WTC11 (cell line): ENCODE measurements at places on chromosomes 2 and 18.

DNA sequence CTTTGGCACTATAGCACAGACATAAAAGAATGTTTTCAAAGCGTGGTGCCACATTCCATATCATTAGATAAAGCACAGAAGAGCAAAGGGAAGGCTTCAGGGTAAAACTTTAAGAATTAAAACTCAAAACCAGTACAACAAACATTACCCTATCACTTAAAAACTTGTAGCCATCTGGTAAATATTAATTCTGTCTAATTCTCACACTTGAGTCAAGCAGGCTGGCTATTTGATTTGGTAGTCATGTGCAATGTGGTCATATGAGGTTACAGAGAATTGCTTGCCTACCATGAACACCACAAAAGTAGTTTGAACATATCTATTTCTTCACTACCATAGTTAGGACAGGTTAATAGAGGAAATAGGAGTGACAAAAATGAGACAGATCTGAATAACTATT, 244.9 kb downstream of the IRS1 start:
- DNase-seq, result no peak

- no peak for DNase-seq
These were observed 917 bp upstream of the PRKAG3 start for GRCh38 chr2:218832520-218832919.

DNA sequence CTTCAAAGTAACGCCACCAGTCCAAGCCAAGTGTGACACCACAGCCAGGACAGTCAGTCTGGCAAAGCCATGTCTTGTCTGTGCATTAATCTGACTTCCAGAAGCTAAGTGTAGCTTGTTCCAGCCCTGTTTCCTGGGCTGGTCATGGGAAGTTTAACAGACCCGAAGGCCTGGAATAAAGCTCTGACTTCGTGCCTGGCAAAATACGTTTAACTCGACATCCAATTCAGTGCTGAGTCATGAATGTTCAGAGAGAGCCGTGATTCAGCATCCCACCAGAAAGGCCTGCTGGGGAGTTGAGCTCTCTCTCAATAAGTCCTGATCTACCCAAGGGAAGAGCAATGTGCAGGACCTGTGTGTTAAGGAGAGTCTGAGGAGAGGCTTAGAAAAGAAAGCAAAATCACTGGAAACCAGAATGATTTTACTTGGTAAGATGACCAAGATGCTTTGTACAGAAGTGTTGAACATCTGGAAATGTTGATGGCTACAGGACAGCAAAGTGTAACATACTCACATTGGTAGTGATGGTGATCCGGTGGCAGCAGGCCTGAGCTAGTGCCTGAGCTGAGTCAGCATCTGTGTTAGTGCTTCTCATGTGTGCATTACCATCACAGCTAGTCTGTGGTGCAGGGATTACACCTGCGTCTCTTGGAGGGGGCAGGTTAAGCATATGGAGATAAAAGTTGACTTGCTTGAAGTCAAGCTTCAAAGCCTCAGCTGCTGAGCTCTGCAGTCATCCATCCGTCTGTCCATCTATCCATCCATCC, 743.7 kb upstream of the HS6ST1 start:
- no peak for DNase-seq

DNA sequence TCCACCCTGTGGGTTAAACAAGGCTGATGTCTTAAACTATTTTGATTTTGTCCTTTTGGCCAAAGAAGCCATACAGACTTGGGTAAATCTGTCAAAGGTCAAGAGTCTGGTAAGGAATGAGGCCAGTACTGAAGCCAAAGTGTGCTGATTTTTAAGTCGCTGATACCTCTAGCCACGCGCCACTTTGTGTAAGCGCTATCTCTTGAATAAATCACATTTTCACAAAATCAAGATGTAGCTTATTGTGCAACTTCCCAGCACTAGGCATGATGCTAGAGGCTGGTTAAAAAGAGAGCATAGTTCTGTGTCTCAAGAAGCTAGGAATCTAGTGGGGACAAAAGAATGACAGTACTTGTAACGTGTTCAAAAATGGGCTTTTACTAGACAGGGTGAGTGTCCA, 510.6 kb upstream of the RAB6C start:
- no peak for DNase-seq

DNA sequence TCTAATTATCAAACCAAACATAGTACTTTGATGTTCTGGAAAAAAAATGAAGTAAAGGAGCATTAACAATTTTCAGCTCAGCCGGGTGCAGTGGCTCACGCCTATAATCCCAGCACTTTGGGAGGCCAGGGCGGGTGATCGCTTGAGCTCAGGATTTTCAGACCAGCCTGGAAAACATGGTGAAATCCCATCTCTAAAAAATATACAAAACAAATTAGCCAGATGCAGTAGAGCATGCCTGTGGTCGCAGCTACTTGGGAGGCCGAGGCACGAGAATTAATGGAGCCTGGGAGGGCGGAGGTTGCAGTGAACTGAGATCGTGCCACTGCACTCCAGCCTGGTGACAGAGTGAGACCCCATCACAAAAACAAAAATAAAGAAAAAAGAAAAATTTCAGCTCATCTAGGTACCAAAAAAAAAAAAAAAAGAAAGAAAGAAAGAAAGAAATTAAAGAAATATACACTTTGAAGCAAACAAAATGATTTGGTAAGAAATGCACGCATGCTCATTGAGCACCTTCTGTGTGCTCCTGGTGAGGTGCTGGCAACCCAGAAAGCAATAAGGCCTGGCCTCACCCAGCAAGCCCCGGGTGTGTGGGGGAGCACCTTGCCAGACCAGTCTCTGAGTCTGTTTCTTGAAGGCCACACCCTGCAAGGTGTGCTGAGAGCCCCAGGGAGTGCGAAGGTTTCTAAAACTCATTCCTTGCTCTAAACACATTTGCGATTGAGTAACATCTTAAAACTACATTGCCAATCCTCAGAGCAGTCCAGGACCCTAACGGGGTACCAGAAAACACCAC, 133.5 kb downstream of the TFCP2L1 start:
- DNase-seq, result no peak

DNA sequence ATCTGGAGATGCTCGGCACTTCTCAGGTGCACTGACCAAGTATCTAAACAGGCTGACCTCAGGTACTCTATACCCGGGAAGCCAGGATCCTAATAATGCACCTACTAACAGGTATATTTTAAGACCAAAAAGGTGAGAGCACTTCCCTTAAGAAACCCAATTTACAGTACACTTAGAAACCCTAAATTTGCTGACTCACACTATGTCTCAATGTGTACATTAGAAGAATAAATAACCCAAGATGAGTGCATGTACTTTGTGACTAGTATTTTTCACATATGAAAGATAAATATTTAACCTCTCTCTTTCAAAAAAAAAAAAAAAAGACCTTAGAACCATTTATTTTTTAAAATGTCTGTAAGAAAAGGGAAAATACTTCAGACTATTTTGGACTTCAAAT, 118.8 kb downstream of the ZNF516 start:
- DNase-seq, result no peak

DNA sequence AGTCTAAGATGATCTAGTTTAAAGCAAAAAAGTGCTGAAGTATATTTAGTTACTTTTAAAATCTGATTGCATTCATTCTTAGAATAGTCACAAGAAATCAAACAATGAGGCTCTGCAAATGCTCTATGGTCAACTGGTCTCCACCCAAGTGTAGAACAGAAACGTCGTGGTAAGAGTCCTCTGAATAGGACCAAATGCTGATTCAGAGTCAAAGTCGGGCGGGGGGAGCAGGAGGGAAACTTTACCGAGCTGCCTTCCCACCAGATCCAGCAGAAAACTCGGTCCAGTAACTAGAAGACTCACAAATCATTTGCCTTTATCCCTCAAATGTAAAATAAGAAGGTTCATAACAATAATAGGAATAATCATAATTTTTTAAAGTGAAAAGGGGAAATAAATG, 46.2 kb upstream of the PXDN start:
- no peak for DNase-seq
